Stimulated activated CD4-positive, alpha-beta T cell treated with anti-CD3 and anti-CD28 coated beads, Interleukin-2, amount 100 ng/mL, for 4 hours (primary cell): ENCODE measurements at places on chromosomes 12 and 14.

- no peak for DNase-seq
Observed at GRCh38 chr12:65606008-65606766, 218.1 kb upstream of the HMGA2 start.

DNA sequence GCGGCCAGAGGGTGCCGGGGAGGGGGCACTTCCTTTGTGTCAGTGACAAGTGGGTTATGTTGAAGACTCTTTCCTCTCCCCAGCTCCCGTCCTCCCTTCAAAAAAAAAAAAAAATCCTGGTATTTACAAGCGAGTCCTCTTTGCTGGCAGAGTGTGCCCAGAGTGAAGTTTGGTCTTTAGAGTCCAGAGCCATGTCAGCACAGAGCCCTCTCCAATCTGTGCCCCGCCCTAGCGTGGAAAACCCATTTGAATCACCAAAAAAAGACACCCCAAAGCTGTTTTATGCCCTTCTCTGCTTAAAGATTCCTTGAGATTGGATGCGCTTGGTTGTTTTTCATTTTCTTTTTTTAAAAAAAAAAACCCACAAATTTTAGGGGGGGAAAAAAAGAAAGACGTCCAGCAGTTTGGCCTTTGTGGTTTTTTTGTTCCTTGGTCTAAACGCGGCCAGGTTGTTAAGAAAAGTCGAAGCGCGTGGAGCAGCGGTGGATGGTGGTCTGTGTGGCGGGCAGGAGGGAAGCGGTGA, 3.3 kb downstream of the NKX2-1 start:
- DNase-seq = no peak

DNA sequence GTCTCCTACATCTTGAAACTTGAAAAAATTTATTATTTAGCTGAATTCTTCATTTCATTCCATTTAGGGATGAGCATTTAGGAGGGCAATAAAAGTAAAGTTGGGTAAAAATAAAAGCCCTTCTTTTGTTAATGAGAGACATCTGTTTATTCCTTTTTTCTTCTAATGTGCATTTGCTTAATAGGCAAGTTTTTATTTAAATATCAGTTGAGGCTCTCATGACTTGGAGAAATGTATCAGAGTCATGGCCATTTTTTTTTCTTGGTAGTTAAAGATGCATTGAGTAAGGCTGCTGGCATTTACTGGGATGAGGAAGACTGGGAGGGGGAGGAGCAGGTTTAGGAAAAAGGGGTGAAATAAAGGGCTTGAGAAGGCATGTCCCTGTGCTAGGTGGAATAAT, 609.9 kb upstream of the TMEM132C start:
- no peak for DNase-seq

GRCh38 chr12:15701206-15701605, 88.0 kb downstream of the EPS8 start:
- no peak for DNase-seq

GRCh38 chr12:118060301-118061010, 523 bp downstream of the WSB2 start:
- no peak for DNase-seq
